ENCODE measurements at places on chromosomes 16 and 17. TPM values are rescaled to one million over a fixed set of nuclear protein-coding genes. Genes with fewer than 3 reads are reported as not detected.

GRCh38 chr16:2584729-2585650 is 47.2 kb downstream of the PDPK1 start:
- DNase-seq: no peak
- H3K4me1 ChIP-seq: no peaks in the 10 kb centered on the region
- peaks cover 47% of the 10 kb centered on the region for H3K36me3 ChIP-seq

DNA sequence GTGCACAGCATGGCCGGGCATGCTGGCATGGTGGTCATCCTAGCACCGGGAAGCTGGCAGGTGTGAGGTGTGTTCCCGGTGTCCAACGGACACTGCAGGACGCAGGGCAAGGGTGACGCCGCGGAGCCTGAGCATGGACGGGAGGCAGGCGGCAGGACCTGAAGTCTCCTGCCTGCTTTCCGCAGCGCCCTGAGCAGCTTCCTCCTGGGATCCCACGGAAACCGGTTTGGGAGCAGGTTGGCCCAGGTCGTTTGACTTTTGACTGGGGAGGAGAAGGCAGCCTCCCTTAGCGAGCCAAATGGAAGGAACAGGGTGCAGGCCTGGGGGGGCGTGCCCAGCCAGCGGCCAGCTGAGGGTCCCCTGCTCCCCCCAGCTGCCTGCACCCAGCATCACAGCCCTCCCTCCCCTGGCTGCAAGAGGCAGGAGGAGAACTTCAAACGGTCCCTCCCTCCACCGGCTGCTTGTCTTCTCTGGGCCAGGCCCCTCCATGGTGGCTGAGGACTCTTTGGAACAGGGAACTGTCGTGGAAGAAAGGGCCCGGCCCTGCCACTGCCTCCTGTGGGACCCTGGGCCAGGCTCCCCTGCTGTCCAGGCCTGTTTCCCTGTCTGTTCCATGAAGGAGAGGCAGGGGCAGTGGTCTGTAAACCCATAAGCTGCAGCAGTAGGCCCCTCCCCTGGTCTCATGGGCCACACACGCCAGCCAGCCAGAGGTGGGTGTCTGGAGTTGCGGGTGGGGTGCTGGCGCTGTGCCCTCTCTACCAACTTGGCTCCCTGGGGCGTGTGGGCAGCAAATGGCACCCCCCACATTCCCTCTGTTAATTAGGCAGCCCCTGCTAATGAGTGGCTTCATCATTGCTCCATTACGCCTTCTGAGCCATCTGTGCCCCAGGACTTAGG is 7.8 kb upstream of the ADGRG1 start:
- DNase-seq: no peak
- no peaks in the 10 kb centered on the region for H3K36me3 ChIP-seq
- no peak overlapping the region for H3K27ac ChIP-seq
- H3K4me3 ChIP-seq: no peak overlapping the region
- H3K4me1 ChIP-seq: no peaks in the 10 kb centered on the region

GRCh38 chr16:24784121-24784520 is 54.7 kb downstream of the TNRC6A start:
- H3K36me3 ChIP-seq: peaks cover 12% of the 10 kb centered on the region
- no peak overlapping the region for H3K4me3 ChIP-seq
- no peak overlapping the region for H3K27ac ChIP-seq
- no peaks in the 10 kb centered on the region for H3K27me3 ChIP-seq

DNA sequence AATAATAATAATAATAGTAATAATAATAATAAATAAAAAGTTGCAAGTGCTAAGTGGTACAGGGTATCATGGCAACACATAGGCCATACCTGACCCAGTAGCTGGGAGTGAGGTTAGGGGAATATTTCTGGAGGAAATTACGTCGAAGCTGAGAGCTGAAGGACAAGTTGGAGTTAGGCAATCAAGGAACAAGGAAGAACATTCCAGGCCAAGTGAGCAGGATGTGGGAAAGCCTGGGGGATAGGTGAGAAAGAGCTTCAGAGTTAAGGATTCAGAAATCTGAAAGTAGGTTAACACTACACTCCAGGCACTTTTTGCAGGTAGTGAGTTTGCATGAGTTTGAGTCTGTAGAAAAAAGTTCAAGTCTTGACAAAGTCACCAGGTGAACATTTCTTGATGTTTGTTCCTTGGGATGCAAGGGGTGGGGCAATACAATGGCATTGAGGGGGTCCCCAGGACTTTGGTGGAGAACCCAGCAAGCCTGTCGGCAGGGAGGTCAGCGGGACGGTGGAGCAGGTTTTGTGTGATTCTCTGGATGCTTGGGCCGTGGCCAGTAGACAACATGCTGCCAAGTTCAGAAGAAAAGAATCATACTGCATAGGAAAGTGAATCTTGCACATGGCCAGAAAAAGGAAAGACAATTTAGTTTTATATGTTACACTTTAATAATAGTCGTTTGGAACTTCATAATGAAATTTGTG is 27.7 kb upstream of the MPHOSPH6 start:
- no peak overlapping the region for H3K27ac ChIP-seq
- H3K27me3 ChIP-seq: no peaks in the 10 kb centered on the region
- no peaks in the 10 kb centered on the region for H3K36me3 ChIP-seq
- peaks cover under 1% of the 10 kb centered on the region for H3K4me1 ChIP-seq

- H3K27ac ChIP-seq: no peak overlapping the region
- peaks cover 5% of the 10 kb centered on the region for H3K36me3 ChIP-seq
- no peaks in the 10 kb centered on the region for H3K4me1 ChIP-seq
- no peak overlapping the region for H3K4me3 ChIP-seq
- no peak for DNase-seq
Measured at GRCh38 chr16:78122774-78123315, 23.4 kb downstream of the WWOX start.

GRCh38 chr17:67315865-67316264 is 50.5 kb downstream of the PSMD12 start:
- no peak for DNase-seq
- H3K36me3 ChIP-seq: no peaks in the 10 kb centered on the region
- H3K4me3 ChIP-seq: no peak overlapping the region
- no peaks in the 10 kb centered on the region for H3K27me3 ChIP-seq

DNA sequence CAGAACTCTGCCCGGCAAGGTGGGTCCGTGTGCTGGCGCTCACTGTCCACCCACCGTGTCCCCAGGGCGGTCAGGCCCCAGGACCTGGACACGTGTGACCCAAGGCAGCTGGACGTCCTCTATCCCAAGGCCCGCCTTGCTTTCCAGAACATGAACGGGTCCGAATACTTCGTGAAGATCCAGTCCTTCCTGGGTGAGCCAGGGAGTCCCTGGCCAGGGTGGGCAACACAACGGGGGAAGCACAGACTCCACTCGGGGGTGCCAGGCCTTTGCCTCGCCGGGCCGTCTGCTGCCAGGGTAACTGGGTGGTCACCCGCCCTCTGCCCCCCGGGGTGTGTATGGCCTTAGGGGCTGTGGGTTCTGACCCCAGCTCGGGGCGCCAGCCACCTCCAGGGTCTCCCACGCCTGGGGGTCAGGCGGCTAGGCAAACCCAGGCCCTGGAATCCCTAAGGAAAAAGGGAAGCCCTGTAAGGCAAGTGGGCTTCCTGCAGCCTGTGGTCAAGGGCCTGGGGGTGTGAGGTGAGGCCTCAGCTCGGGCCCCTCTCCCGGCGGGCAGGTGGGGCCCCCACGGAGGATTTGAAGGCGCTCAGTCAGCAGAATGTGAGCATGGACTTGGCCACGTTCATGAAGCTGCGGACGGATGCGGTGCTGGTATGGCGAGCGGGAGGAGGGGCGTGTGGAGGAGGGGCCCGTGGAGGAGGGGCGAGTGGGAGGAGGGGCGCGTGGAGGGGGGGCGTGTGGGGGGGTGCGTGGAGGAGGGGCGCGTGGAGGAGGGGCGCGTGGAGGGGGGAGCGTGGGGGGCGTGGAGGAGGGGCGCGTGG is 6.5 kb downstream of the MSLN start:
- no peak for DNase-seq
- no peaks in the 10 kb centered on the region for H3K27me3 ChIP-seq
- no peaks in the 10 kb centered on the region for H3K36me3 ChIP-seq
- no peak overlapping the region for H3K4me3 ChIP-seq
- no peak overlapping the region for H3K27ac ChIP-seq
- H3K4me1 ChIP-seq: no peaks in the 10 kb centered on the region

DNA sequence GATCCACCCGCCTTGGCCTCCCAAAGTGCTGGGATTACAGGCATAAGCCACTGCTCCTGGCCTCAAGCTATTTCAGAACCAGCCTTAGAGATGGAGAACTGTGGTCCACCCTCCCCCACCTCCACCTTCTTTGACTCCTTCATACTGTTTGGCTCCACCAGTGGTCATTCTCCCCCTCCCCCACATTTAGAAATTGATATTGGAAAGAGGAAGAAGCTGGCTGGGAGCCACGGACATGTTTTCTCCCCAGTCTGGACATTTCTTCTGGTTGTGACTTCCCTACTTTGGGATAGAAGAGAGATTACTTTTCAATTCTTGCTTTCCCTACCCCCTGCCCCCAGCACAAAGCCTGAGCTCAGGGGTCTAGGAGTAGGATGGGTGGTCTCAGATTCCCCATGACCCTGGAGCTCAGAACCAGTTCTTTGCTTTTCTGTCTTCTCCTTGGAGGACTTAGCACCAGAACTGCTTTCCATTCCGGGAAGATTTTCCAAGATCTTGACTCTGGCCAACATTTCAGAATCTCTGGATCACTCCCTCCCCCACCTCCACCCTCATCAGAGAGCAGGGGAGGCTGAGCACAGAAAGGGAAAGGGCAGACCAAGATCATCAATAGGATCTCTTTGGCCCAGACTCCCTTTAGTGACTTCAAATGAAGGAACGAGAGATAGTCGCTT is 16.3 kb downstream of the CAVIN1 start:
- H3K4me3 ChIP-seq: no peak overlapping the region
- H3K27me3 ChIP-seq: peaks cover 20% of the 10 kb centered on the region
- H3K27ac ChIP-seq: no peak overlapping the region
- DNase-seq: no peak
- H3K36me3 ChIP-seq: no peaks in the 10 kb centered on the region
- H3K4me1 ChIP-seq: peaks cover 14% of the 10 kb centered on the region

GRCh38 chr16:22369221-22369811 is 5.1 kb downstream of the CDR2 start:
- no peak overlapping the region for H3K4me3 ChIP-seq
- peaks cover 36% of the 10 kb centered on the region for H3K4me1 ChIP-seq
- DNase-seq: no peak
- H3K36me3 ChIP-seq: no peaks in the 10 kb centered on the region
- H3K27ac ChIP-seq: peak overlapping the region; percentile 42
- H3K27me3 ChIP-seq: no peaks in the 10 kb centered on the region

DNA sequence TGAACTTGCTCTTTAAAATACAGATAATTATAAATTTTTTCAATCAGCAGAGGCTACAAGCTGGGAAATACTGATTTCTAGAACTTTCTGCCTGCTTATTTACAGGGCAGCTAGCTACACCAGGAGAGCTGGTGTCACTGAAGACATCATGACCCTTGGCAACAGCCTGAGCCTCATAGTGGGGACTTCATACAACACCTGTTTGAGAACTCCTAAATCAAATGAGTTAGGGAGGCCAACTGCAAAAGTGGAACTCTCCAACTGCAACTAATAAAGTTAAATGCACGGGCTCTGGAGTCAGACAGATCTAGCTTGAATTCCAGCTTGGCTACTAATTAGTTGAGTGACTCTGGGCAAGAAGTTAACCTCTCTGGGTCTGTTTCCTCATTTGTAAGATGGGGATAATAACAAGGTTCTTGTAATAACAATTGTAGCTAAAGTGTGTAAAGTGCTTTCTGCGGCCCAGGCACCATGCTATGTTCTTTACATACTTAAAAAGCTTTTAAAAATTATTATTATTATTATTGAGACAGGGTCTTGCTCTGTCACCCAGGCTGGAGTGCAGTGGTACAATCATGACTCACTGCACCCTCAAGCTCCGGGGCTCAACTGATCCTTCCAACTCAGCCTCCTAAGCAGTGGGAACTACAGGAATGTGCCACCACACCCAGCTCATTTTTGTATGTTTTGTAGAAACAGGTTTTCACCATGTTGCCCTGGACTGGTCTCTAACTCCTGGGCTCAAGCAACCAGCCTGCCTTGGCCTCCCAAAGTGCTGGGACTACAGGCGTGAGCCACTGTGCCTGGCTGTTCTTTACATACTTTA is 33.4 kb downstream of the VAC14 start:
- H3K4me1 ChIP-seq: no peaks in the 10 kb centered on the region
- H3K36me3 ChIP-seq: peaks cover 11% of the 10 kb centered on the region
- no peaks in the 10 kb centered on the region for H3K27me3 ChIP-seq
- H3K4me3 ChIP-seq: no peak overlapping the region
- H3K27ac ChIP-seq: no peak overlapping the region

GRCh38 chr16:86517652-86518258 is 7.4 kb downstream of the FOXF1 start:
- no peak overlapping the region for H3K4me3 ChIP-seq
- no peak overlapping the region for H3K27ac ChIP-seq
- DNase-seq: no peak
- no peaks in the 10 kb centered on the region for H3K36me3 ChIP-seq

DNA sequence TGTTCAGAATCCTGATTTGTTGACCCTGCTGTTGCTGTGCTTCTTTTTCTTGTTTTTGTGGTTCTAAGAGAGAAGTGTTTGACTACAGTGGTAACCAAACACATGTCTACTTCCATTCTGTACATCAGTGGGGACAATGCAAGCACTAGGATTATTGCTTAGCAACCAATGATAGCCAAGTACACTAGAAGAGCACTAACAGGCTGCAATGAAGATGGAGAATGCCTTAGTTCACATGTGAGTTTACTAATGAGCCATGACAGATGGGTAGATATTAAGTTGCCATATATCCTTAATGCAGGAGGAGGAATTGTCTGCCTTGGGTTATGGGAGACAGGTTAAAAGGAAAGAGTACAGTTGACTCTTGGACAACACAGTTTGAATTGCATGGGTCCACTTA is 8.3 kb downstream of the EFCAB5 start:
- no peaks in the 10 kb centered on the region for H3K4me1 ChIP-seq
- no peak overlapping the region for H3K4me3 ChIP-seq
- no peak for DNase-seq
- no peaks in the 10 kb centered on the region for H3K36me3 ChIP-seq

- peaks cover 70% of the 10 kb centered on the region for H3K36me3 ChIP-seq
- H3K4me1 ChIP-seq: peaks cover 30% of the 10 kb centered on the region
- H3K27ac ChIP-seq: no peak overlapping the region
- no peak for DNase-seq
- no peaks in the 10 kb centered on the region for H3K27me3 ChIP-seq
Measured at GRCh38 chr17:8913091-8913490, 45.6 kb upstream of the PIK3R6 start.

Gene PRDM7
- total RNA-seq: not detected

Gene TMC8
- 307 TPM for total RNA-seq

Gene CNTROB
- 29.8 TPM for total RNA-seq

Gene VAC14
- total RNA-seq: 44.0 TPM

Gene HS3ST3A1
- total RNA-seq: not detected

Gene HLF
- total RNA-seq: 3.6 TPM

Gene ODF4
- not detected for total RNA-seq

Gene TBC1D3H
- not detected for total RNA-seq

Gene TNK1
- 9.4 TPM for total RNA-seq

Gene SPNS3
- 4.3 TPM for total RNA-seq

Gene AOC3
- total RNA-seq: 1.6 TPM

Gene BAIAP3
- total RNA-seq: 12.8 TPM

Gene SHISA9
- total RNA-seq: not detected

Gene ZG16
- not detected for total RNA-seq

Gene PYY
- total RNA-seq: not detected

Gene SLC16A13
- 3.8 TPM for total RNA-seq

Gene RNF43
- 1.8 TPM for total RNA-seq

Gene TBX21
- total RNA-seq: 20.8 TPM

Gene MIF4GD
- 27.1 TPM for total RNA-seq

Gene ABCC11
- not detected for total RNA-seq
